ENCODE measurements at places on chromosomes 11 and 22.

- no peaks in the 10 kb centered on the region for H3K36me3 ChIP-seq
- H3K27ac ChIP-seq: no peak overlapping the region
- ATAC-seq: no peak
- H3K27me3 ChIP-seq: no peaks in the 10 kb centered on the region
These were observed 128.6 kb downstream of the SLC17A6 start for GRCh38 chr11:22466809-22467208.

GRCh38 chr11:126522152-126522551, 166.7 kb downstream of the ST3GAL4 start:
- no peak overlapping the region for H3K4me3 ChIP-seq
- no peaks in the 10 kb centered on the region for H3K36me3 ChIP-seq
- H3K4me1 ChIP-seq: no peaks in the 10 kb centered on the region
- no peak overlapping the region for H3K27ac ChIP-seq
- no peak for ATAC-seq

- ATAC-seq: no peak
- H3K4me3 ChIP-seq: no peak overlapping the region
- no peaks in the 10 kb centered on the region for H3K27me3 ChIP-seq
- H3K27ac ChIP-seq: no peak overlapping the region
These were observed 36.2 kb downstream of the THOC5 start for GRCh38 chr22:29517215-29517908.

DNA sequence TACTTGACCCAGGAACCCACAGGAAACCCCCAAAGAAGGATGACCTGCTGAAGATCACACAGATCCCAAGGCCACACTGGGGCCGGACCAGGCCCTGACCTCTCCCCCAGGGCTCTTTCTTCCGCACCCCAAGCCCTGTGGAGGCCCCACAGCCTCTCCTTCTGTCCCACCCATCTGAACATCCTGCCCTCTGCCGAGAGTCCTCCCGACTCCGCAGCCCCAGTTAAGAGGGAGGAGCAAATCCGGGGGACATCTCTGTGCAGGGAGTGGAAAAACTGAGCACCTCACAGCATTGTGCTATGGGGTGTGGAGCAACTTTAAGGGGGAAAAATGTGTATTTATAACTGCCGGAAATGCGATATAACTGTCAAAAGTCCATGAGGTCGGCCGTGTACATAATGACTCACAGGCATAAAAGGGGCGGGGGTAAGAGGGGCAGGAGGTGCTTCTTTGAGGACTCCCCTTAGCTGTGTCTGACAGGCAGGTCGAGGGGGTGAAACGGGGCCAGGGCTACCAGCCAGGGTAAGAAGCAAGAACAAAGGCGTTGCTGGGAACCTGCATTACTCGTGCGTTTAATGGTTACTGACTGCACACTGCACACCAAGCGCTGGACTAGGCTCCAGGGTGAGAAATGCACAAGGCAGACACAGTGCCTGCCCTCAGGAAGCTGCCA, 57.2 kb downstream of the WNT11 start:
- H3K4me3 ChIP-seq: no peak overlapping the region
- peaks cover 27% of the 10 kb centered on the region for H3K4me1 ChIP-seq

- no peak for ATAC-seq
- H3K4me1 ChIP-seq: peaks cover 75% of the 10 kb centered on the region
- H3K27ac ChIP-seq: peak overlapping the region; percentile 96
- no peaks in the 10 kb centered on the region for H3K36me3 ChIP-seq
These were observed 772 bp downstream of the SLC25A45 start for GRCh38 chr11:65381716-65382032.

DNA sequence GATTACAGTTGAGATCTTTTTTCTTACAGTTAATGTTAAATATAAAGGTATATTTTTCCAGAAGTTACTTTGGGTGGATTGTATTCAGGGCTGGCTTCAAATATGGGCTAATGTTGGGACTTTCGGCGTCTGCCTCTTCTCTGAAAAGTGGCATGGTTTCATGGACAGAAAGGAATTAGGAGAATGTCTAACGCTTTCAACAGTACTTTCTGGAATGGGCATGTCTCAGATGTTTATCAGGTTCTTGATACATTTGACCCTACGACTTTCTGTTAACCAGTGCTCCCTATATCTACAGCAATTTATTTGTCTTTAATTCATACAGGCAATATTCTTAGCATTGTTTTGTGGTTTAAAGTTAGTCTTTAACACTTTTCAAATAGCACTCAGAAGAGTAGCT, 33.7 kb downstream of the ZC3H12C start:
- H3K27me3 ChIP-seq: peaks cover 15% of the 10 kb centered on the region
- H3K36me3 ChIP-seq: no peaks in the 10 kb centered on the region
- H3K4me3 ChIP-seq: no peak overlapping the region
- ATAC-seq: no peak

DNA sequence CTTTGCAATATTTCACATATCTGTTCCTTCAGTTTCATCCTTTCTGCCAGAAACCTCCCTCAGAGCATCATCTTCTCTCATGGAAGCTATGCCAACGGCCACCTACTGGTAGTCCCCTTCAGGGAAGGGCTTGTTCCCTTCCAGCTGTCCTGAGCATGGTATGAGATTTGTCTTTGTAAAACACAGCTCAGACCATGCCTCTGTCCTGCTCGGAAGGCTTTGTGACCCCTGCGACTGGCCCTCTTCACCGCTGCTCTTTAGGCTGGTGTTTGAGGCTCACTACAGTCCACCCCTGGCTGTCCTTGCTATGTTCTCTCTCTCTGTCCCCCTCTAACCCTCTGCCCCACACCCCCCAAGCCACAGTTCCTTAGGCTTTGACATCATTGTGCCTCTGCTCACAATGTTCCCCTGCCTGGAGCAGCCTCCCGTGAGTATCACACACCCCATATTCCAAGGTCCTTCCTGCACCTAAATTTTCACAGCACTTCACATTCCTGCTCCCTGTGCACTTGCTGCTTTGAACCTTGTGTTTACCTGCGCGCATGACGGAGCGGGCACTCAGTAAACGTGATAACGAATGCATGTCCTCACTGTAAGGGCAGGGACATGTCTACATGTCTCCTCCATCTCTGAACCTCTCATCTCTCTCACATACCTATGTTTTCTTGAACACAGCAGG, 24.0 kb upstream of the ACER3 start:
- H3K27me3 ChIP-seq: peaks cover 20% of the 10 kb centered on the region
- no peak overlapping the region for H3K27ac ChIP-seq

DNA sequence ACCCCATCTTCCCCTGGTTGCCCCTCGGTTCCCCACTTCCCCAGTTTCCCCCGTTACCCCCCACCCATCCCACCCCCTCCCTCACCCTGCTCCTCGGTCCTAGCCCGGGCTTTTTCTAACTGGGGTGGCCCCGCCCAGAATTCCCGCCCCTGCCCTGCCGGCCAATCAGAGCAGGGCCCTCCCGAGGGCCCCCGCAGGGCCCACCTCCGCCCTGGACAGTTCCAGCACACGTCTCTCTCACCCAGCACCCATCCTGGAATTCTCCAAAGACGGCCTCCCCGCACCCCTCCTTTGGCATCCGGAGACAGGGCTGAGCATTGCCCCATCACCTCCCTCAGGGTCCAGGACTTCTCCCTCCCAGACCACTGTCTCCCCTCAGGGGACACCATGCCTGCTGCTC, at the start of gene H19:
Gene H19 (minus strand): TSS at position 88 of the 400 bp plus-strand sequence.
- H3K36me3 ChIP-seq: no peaks in the 10 kb centered on the region
- H3K27me3 ChIP-seq: no peaks in the 10 kb centered on the region
- H3K27ac ChIP-seq: no peak within 1 kb of the TSS
- no peak for ATAC-seq

DNA sequence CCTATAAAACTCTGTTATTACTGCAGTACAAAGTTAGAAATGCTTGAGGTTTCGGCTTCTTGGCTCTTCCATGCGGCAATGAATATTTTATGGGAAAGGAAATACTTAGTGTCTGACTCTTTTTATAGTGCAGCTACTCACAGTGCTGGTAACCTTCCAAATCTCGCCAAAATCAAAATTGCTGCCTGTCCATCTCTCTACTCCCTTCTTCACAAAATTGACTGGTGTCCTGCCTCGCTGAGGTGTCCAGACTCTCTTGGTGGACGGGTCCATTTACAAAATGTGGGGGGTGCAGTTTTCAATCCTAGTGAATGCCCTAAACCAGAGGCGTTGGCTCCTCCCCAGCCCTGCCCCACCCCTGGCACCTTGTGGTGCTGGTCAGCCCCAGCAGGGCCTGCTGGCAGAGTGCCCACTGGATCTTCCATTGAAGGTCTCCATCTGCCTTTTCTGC, 73.5 kb downstream of the ZBTB16 start:
- peaks cover 20% of the 10 kb centered on the region for H3K27me3 ChIP-seq
- ATAC-seq: no peak
- H3K27ac ChIP-seq: no peak overlapping the region
- peaks cover 13% of the 10 kb centered on the region for H3K4me1 ChIP-seq
- no peak overlapping the region for H3K4me3 ChIP-seq

GRCh38 chr22:19841641-19842392, 12.9 kb downstream of the GNB1L start:
- no peaks in the 10 kb centered on the region for H3K27me3 ChIP-seq
- peak; percentile 56 for ATAC-seq
- no peak overlapping the region for H3K4me3 ChIP-seq

- H3K4me1 ChIP-seq: no peaks in the 10 kb centered on the region
- H3K27ac ChIP-seq: no peak overlapping the region
- H3K4me3 ChIP-seq: no peak overlapping the region
- ATAC-seq: no peak
- no peaks in the 10 kb centered on the region for H3K27me3 ChIP-seq
These were observed 101.6 kb upstream of the PARVA start for GRCh38 chr11:12275818-12276217.

DNA sequence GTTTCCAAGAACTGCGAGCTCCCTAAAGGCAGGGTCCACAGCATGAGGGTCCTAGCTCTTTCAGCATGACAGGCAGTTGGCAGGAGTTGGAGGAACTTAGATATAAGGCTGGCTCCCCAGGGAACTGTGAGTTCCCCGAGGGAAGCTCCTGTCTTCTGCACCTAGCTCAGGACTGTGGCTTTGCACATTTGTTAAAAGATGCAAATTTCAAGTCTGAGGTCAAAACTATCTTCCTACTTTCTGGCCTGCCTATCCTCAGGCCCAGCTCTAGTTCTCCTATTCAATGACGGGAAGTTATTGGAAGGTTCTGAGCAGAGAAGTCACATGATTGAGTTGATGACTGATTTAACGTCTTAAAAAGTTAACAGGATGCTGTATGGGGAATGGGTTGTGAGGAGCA, 11.7 kb upstream of the UCP3 start:
- peak; percentile 81 for ATAC-seq
- no peak overlapping the region for H3K27ac ChIP-seq
- H3K36me3 ChIP-seq: peaks cover 29% of the 10 kb centered on the region
- H3K4me3 ChIP-seq: no peak overlapping the region
- H3K4me1 ChIP-seq: peaks cover 30% of the 10 kb centered on the region
- H3K27me3 ChIP-seq: no peaks in the 10 kb centered on the region

DNA sequence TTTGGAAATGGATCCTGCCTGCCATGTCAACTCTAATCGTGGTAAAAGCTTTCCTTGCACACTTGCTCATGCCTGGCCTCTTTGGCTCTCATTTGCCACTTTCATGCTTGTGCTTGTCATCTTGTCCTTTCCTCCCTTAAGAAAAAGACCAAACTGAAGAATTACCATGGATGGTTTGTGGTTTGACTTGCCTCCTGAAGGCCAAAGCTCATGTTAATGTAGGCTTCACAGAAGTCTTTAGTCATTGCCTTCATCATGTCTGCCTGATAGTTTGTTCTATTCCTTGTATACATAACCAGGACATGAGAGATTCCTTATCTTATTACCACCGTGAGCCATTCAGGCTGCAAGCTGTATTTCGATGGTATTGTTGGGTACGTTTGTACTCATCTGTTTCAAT, 17.3 kb downstream of the TEAD1 start:
- no peaks in the 10 kb centered on the region for H3K4me1 ChIP-seq
- no peaks in the 10 kb centered on the region for H3K36me3 ChIP-seq
- ATAC-seq: no peak
- H3K4me3 ChIP-seq: no peak overlapping the region
- no peak overlapping the region for H3K27ac ChIP-seq

Data from stimulated activated memory B cell treated with anti-CD40 and anti-IgM and Interleukin-4, amounts not matched to agents 10 μg/mL and 1 μg/mL and 100 μg/mL, for 72 hours (primary cell).